Activated T-cell treated with anti-CD3 and anti-CD28 coated beads for 48 hours (primary cell): ENCODE measurements at places on chromosomes 1 and 21.

DNA sequence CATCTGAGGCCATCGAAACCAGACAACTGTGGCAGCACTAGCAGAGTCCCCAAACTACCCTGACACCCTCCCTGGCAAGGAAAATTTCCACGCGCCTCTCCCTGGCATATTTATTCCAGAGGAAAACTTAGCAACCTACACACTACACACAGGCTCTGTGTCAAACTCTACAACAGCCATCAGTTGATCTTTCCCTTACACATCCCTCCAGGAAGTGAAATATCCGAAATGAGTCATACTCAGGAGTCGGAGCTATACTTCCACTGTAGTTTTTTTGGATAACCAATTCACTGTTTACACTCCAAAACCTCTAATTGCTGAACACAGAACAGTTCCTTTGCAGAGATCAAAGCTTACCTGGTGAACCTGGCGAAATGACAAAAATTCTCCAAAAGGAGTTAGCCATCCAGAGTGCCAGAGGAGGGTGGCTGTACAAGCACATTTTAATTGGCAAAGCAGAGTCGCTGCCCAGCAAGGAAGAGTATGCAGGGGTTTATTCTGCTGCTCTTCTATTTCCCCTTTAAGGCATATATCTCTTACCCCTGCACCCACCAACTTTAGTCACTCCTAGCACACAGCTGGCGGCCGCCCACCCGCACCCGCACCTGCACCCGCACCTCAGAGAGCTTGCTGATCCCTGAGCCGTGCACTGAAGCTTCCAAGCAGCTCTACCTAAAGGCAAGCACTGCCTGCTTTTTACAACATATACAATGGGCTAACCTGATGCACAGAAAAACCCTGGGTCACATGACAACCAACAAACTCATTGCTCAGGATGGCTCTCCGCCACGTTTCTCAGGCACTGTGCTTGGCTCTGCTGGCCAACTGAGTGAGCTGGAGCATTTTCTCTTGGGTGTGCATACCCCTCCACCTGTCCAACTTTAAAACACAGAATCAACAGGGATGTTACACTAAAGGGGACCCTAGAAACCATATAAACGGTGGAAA is 54.9 kb downstream of the CAPZB start:
- no peak for DNase-seq

DNA sequence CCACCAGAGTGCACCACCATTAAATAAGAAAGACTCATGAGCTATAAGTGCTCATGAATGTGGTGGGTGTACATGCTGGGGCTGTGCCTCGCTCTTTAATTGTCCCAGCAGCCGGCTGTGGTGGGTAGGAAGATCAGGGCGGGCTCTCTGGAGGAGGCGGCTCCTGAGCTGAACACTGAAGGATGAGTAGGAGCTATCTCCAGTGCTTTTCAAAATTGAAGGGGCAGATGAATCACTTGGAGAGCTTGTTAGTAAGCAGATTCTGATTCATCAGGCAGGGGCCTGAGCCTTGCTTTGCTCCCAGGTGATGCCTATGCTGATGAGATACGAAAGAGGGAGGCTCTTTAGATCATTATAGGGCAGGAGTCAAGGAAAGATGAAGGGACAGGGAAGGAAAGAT is 54.1 kb downstream of the ETS2 start:
- no peak for DNase-seq

GRCh38 chr1:30715216-30715615 is 8.2 kb downstream of the MATN1 start:
- peak; percentile 21 for DNase-seq

GRCh38 chr1:27931184-27931583 is 3.6 kb upstream of the SMPDL3B start:
- DNase-seq = no peak

DNA sequence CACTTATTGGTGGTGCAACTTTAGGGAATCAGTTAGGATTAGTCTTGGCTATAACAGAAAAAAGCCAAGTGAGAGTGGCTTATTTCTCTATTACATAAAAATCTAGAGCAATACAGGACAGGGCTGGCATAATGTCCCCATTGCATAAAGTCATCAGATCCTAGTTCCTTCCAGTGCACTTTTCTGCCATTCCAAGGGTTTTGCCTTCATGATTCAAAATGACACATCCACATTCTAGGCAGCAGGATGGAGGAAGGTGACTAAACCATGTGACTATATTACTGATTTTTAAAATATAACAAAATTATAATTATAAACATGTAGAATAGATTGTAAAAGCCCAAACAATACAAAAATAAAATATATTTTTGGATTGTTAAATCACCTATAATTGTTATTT is 18.8 kb downstream of the JUN start:
- no peak for DNase-seq

GRCh38 chr1:233480198-233480597 is 133.7 kb upstream of the KCNK1 start:
- DNase-seq = no peak

DNA sequence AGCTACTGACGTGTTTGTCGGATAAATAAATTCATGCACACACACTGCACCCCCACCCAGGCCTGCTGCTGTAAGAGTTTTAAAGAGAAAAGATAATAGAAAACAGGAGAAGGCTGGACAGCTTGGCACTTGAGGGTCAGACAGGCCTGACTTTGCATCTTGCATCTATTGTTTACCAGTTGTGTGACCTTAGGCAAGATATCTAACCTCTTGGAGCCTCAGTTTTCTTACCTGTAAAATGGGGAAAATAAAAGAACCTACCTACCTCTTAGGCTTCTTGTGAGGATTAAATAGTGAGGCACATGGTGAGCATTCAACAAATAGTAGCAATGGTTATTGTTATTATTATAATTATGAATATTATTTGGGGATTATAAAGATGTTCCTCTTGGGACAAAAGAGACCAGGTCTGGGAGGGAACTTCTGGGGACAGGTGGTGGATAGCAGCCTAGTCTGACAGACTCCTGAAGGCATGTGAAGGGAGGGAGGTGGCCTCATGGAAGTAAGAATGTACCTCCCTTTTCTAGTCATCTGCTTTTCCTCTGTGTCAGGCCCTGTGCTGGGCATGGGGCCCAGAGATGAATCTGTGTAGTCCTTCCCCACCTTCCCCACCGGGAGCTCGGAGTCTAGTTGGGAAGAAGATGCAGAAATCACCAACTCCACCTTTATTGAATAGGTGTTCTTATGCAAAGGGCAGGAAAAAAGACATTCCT is 18.3 kb upstream of the EPB41 start:
- no peak for DNase-seq

- DNase-seq = no peak
Observed at GRCh38 chr1:56045477-56045876, 533.9 kb downstream of the PLPP3 start.

GRCh38 chr1:229953736-229954326 is 113.2 kb upstream of the GALNT2 start:
- no peak for DNase-seq

GRCh38 chr1:246540738-246541491 is 25.1 kb downstream of the TFB2M start:
- no peak for DNase-seq

DNA sequence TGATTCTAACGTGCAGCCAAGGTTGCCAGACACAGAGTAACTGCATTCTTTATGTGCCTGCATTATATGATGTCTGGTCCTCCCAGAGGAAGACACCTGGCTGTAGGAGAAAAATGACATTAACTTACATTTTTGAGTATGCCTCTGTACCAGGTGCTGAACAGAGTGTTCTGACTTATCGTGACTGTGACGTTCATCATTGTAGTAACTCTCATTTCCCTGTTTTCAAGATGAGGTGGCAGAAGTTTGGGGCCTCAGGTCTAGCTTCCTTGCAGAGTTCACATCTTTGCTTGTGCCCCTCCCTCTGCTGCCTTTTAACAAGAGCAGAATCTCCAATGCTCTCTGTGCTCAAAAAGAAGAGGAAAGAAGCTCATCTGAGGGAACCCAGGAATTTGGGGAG is 488.0 kb downstream of the AJAP1 start:
- DNase-seq = no peak
